ENCODE measurements at places on chromosomes 3 and 15.

GRCh38 chr15:38905632-38906031, 341.0 kb upstream of the RASGRP1 start:
- no peak for DNase-seq

DNA sequence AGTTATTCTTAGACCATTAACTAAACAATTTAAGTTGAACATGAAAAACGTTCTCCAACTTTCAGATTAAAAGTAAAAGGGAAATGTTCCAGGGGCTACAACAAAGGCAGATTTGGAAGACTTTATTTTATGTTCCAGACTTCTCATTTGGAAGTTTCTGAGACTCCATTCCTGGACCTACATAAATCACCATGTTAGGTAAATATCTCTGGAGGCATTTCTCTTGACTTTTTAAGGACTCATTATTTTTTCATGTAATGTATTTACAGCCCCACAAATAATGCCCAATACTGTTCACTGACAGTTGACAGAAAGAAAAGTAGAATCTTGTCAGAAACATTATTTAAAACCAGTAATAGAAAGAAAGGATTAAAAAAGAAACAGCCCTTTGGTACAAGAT, 352.1 kb downstream of the SLC9A9 start:
- no peak for DNase-seq

DNA sequence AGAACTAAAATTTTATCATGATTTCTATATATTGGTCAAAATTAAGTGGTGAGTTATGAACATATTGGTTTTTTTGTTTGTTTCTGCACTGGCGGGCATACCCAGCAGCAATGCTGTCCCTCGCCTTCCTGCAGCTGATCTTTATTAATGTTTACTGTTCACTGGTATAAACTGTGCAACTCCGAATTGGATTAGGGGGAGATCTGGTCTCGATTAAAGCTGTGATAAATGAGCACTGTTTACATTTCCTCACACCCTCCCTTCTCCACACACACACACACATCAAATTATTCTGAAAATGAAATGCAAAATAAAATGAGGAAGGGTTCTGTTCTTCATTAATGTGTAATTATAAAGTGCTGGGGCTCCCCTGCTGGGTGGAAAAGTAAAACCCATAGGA, 48.5 kb upstream of the DAZL start:
- DNase-seq: no peak

DNA sequence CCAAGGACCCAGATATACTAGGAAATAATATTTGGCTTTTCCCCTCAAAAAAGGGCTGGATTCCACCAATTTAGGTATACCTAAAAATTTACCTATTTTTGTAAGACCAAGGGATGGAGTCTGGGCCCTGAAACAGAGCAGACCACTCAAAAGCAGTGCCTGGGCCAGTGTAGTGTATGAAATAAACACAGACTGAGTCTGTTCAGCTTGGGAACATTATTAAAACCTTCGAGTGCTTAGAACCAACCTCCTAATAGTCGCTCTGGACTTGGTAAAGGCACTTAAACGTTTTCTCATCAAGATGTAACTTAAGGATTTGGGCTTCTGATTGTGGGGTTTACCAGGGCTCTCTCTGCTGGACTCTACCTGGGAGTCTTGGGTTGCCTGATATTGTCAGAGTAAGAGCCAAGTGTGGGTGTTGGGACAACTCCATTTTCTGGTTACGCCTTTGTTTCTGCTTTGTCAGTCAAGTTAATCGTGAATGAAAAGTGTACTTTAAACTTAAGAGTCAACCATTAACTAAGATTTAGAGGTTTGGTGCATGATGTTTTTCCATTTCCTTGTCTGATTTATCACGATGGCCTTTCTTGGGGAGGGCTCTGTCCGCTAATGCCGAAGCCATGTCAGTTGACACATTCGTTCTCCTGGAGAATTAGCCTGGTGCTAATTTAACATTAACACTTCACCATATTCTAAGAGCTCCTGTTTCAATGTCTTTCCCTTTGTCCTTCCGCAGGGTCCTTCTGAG, 221.0 kb upstream of the TPM1 start:
- no peak for DNase-seq

GRCh38 chr3:45719655-45720487, 30.7 kb downstream of the SACM1L start:
- no peak for DNase-seq

DNA sequence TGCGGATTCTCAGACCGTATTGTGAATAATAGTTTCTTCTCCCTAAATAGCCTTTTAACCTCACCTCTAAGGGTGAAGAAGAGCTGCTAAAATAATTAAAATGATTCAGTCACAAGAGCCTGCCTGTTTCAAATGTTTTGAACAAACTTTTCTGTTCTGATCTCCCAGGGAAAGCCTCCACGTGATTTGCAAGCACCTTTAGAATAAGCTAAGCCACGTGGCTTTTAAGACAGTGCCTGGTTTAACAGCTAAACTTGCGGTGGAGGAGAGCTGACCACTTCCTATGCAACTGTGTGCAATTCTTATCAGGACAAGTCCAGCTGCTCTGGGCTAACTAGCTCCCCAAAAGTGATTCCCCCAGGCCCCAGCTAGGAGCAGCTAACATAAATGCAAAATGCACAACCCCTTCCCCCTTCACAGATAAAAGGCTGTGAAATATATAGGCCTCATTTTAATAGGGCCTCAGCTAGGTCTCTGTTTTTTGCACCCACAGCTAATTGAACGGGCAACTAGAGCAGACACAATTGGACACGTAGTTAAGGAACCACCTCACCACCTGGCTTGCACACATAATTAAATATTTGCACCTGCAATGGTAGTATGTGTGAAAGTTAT, 401.2 kb upstream of the NR2F2 start:
- DNase-seq: no peak

DNA sequence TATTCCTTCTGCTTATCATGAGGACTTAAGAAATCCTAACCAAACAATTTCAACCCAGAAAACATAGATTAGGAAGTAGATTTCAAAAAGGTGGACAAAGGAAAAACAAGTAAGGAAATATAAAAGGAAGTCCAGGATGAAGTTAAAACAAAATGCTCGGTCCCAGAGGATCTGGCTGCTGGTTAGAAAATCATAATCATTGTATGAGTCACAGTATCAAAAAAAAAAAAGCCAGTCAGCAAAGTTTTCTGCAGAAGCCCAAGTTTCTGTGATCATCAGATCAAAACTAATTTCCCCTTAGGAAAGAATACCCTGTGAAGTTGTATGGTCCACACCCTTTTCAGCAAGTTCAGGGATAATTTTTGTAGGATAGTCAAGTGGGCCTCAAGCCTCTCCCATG, 43.0 kb upstream of the LRTM1 start:
- no peak for DNase-seq

GRCh38 chr3:116425126-116425525, 20.2 kb downstream of the LSAMP start:
- DNase-seq: no peak

DNA sequence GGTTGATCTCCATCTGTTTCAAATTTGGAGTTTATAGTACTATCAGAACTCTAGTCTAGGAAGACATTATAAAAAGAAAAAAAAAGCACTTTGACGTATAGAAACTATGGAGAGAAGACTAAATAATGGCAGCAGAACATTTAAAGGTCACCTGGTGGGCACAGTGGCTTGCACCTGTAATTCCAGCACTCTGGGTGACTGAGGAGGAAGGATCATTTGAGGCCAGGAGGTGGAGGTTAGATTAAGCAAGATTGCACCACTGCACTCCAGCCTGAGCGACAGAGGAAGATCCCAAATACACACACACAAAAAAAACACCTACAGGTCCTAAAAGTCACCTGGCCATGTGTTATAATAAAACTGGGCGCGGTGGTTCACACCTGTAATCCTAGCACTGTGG, 13.8 kb downstream of the SIN3A start:
- no peak for DNase-seq

DNA sequence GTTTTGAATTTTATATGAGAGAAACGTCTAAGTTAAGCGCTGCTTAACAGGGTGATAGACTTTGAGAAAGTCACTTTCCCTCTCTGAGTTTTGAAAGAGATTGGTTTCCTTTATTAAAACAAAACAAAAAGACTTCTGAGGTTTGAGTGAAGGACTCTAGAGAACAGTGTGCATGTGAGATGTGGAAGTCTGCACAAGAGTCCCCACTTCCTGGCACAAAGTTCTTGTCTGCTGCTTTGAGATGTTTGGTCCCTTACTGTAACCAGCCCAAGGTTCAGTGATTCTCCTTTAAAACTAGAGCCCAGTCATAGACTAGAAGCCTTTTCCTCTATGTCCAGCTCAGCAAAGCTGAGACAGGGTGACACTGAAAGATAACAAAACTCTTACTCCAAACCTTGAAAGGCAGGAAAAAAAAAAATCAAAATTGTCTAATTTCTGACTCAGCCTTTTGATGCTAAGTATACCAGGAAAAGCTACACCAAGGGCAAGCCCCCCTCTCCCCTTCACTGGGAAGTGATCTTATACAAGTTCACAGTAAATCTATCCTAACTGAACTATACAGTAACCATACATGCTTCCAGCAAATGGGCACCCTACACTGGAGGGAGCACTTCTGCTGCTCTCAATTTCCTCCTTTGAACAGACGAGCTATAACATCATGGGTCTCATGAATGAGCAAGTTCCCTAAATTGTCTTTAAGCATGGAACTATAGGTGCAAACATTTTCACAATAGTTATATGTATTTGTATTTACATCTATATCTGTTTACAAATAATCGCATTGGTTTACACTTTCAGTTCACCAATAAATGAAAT, 2.3 kb downstream of the POPDC2 start:
- DNase-seq: no peak

GRCh38 chr3:176663837-176664831, 533.1 kb downstream of the TBL1XR1 start:
- DNase-seq: no peak

DNA sequence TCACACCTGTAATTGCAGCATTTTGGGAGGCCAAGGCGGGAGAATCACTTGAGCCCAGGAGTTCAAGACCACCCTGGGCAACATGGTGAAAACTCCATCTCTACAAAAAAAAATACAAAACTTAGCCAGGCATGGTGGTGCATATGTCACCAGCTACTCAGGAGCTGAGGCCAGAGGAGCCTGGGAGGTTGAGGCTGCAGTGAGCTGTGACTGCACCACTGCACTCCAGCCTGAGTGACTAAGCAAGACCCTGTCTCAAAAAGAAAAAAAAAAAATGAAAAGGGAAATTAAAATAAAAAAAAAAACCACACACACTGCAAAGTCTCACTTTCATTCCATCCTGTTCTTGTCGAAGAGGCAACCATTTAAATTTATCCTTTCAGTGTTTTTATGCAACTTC, 100.8 kb upstream of the PIAS1 start:
- DNase-seq: no peak

- no peak for DNase-seq
These were observed 30.7 kb downstream of the MAP2K5 start for GRCh38 chr15:67573194-67573593.

DNA sequence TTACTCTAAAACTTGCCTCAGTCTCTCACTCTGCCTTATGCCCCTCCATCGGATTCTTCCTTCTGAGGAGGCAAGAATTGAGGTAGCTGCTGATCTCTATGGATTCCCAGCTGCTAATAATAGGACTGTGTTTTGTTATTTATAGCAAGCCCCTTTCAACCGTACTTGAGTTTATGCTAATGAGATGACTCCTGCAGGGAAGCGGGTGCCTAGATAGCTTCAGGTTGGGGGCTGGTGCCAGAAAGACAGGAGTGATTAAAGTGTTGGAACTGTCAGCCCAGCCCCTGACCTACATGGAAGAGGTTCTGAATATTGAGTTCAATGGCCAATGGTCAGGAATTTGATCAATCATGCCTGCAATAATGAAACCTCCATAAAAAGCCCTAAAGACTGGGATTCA, 21.8 kb upstream of the LIMD1 start:
- DNase-seq: no peak

GRCh38 chr15:98123834-98124233, 163.3 kb downstream of the ARRDC4 start:
- DNase-seq: no peak

DNA sequence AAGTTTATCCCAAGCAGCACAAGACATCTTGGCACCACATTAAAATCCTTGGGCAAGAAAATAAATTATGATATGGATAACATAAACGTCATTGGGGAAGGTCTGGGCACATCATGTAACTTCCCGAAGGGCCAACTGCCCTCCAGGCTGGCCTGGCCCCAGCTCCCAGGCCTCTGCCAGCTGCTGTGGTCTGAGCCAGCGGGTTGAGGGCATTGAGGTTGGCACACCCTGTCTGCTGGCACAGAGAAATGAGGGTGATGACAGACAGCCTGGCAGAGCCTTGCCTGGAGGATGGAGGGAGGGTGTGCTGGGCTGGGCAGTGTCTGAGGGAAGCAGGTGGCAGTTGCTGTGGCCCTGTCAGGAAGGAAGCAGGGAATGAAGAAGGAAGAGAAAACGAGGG, 3.3 kb upstream of the RBSN start:
- no peak for DNase-seq

DNA sequence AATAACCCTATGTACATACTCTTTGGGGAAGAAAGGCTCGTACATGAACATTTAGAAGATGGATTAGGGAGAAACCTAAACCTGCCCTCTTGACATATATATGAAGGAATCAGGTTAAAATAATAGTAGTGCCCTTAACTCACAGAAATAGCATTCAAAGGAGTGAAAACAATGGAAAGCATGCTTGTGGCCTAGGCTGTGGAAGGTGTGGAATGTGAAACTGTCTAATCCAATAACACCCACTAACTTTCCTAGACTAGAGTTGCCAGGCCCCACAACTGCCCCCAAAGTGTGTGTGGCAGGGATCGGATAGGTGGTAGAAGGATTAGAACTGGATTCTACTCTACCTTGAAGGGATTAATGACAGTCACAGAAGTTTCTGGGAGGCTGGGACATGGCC, 317.4 kb upstream of the LRRFIP2 start:
- DNase-seq: no peak

- no peak for DNase-seq
These were observed 527.9 kb upstream of the NAALADL2 start for GRCh38 chr3:174331095-174331800.

- no peak for DNase-seq
These were observed 9.0 kb downstream of the GASK1A start for GRCh38 chr3:42988097-42988496.

DNA sequence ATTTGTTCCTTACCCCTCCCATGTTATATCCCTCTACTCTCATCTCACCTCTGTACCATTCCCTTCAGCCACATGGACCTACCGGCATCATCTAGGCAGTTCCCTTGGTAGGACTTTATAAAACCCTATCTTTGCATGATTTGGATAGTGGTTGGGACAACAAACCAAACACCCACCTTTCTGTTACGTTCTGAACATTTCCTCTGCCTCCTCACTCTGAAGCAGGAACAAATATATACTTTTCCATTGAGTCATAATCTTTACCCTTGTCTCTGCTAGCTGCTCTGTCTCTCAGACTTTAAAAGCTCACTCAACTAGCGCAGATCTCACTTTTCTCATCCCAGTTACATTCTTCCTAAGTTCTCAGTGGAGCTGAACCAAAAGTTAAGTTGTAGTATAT, 17.8 kb downstream of the UBXN7 start:
- DNase-seq: no peak

DNA sequence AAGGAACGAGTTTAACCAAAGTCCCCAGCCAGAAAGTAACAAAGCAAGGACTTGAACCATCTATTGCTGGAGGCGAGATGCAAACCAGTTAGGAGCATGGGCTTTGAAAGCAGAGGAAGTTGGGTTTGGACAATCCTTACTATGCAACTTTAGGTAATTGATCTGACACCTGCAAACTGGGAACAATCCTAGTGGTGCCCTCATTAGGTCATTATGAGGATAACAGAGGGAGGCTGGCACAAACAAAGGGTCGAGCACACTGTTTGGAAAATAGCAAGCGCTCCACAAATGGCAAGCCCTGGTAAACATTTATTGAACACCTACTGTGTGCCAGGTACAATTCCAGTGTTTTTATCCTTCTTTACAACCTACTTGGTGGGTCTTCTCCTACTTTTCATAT, 45.6 kb downstream of the WNT5A start:
- no peak for DNase-seq

GRCh38 chr3:57421336-57421735, 122.8 kb downstream of the DNAH12 start:
- DNase-seq: no peak
